ENCODE measurements at places on chromosomes 7 and 10.
A peak's percentile ranks its signal among the peaks of the same experiment; 100 is the strongest.

DNA sequence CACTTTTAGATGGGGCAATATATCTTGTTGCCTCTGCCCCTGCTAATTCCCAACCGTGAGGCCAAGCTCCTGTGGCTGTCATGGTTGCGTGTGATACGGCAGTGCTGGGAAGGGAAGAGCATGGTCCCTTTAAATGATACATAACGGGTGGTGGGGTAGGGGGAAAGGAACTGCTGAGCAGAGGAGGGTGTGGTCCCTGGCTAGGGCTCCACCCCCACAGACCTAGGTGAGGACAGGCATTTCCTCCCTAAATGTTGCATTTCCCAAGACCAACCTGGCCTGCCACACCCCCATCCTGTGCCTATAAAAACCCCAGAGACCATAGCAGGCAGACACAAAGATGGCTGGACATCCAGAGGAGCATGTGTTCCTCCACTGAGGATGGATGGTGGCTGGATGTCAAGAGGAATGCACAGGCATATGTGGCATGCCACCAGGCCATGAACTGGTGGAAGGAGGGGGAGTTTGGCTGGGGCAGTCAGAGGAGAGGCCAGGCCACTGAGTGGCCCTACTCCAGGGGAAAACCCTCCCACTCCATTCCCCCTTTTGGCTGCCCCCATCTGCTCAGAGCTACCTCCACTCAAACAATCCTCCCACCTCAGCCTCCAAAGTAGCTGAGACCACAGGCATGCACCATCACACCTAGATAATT is 104.0 kb downstream of the PLXDC2 start:
- ATAC-seq = no peak

DNA sequence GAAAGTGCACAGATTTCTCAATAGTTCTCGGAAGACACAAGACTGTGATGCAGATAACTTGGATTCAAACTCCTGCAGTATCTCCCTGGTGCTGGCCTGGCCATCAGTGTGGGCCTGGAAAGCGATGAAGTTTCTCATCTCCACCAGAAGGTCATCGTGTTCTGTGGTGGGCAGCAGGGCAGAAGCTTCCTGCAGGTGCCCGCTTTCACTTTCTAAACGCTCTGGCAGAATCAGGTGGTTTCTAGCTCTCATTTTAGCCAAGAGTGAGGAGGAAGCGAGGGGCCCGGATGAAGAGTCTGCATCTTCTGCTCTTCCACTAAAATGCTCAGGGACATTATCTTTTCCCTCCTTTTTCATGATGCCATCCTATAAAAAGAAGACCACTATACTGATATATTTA is 63.0 kb upstream of the DRGX start:
- ATAC-seq = no peak

GRCh38 chr10:44619521-44619920 is 234.6 kb upstream of the CXCL12 start:
- no peak for ATAC-seq

DNA sequence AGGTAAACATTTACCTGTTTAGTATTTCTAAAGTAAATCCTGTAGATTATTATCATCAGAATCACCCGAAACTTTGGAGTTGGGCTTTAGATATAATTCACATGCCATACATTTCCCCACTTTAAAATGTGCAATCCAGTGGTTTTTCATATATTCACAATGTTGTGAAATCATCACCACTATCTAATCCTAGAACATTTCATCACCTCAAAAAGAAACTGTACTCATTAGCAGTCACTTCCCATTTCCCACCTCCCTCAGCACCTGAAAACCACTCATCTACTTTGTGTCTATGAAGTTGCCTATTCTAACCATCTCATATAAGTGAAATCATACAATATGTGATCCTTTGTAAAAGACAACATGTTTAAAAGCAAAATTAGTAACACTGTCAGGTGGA is 182.6 kb downstream of the FZD1 start:
- ATAC-seq = no peak

GRCh38 chr7:139132887-139133286 is 23.4 kb upstream of the ZC3HAV1 start:
- no peak for ATAC-seq

DNA sequence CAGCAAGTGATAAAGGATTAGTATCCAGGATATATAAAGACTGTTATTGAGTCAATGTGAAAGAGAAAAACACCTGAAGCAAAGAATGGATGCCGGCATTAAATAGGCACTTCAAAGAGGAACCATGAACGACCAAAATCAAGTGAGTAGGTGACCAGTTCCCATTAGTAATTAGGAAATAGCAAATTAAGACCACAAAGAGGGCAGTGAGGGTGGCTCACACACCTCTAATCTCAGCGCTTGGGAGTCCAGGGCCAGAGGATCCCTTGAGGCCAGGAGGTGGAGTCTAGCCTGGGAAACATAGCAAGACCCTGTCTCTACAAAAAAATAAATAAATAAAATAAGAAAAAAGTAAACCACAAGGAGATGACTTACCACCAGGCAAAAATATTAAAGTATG is 1.5 kb upstream of the ANTXRL start:
- no peak for ATAC-seq

GRCh38 chr10:90856964-90857634 is 740 bp downstream of the HTR7 start:
- ATAC-seq = peak; percentile 12
